ENCODE measurements at places on chromosomes 5 and 9.

DNA sequence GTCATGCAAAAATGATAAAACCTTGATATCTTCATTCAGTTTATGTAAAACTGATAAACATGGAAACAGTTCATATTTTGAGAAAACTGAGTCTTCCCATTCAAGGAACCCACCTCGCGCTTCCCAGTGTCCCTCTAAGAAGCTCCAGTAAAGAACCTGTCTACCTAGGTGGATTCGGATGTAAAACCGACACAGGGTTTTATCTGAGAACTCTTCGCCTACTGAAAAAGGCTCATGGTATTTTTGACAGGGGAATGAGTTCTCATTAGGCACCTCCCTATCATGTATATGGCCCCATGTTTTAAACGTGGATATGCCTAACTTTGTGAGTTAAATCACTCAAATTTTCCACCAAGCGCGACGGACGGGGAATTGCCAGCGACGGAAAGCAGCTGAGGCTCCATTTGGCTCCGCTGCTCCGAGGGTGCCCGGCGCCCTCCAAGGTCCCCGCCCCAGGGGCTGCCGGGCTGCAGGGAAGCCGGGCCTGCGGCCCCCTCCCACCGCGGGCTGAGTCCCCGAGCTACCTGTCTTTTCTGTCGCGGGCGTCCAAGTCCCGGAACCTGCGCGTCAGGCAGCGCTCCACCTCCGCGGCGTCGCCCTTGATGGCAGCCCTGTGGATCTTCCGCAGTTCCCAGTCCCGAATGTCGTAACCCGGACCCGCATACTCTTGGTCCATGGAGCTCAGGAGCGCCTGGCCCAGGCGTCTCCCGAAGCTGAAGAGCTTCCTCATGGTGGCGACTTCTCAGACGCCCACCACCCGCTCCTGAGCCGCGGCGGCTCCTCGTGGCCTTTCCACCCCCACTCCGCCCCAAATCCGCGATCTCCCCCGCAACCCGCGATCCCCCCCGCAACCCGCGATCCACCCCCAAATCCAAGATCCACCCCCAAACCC, 594 bp downstream of the ANKRD18A start:
- DNase-seq, result peak; percentile 61

GRCh38 chr5:14753292-14753691, 88.8 kb downstream of the OTULIN start:
- DNase-seq, result no peak

- DNase-seq, result no peak
Observed at GRCh38 chr5:176734756-176735342, 75.5 kb upstream of the UNC5A start.

DNA sequence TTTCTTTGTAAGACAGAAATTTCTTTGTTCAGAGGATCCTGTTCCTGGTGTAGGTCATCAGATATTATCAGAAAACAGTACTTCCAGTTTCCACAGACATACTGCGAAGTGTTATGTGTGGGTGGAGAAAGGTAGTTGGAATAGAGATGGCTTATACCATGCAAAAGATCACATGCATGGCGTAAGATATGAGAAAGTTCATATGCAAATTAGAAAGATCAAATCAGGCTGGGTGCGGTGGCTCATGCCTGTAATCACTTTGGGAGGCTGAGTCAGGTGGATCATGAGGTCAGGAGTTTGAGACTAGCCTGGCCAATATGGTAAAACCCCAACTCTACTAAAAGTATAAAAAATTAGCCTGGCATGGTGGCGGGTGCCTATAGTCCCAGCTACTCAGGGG, 65.2 kb upstream of the GLIS3 start:
- DNase-seq, result no peak

DNA sequence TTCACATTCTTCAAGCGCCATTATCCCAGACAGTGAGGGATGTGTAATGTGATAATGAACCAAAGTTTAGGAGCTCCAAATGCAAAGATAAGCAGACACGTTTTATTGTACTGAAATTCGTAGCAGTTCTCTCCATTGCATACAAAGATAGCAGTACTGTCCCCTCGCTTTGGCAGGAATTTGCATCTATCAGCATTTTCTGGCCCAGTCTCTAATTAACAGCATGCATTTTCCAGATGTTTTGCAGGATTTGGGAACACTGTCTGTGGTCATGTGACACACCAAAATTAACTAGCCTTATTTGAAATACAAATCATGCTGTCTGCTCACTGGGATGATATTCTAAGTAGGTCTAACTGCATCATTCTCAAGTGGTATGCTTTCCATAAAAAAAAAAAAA, 235.9 kb upstream of the TRPM3 start:
- DNase-seq, result no peak

GRCh38 chr9:34744295-34745221, 34.6 kb upstream of the CCL21 start:
- DNase-seq, result no peak

- no peak for DNase-seq
Observed at GRCh38 chr5:71955723-71956122, 151.6 kb upstream of the MAP1B start.

- no peak for DNase-seq
Observed at GRCh38 chr9:114286146-114286679, 36.7 kb upstream of the ORM1 start.

GRCh38 chr5:31854181-31855133, 215.5 kb downstream of the PDZD2 start:
- no peak for DNase-seq

DNA sequence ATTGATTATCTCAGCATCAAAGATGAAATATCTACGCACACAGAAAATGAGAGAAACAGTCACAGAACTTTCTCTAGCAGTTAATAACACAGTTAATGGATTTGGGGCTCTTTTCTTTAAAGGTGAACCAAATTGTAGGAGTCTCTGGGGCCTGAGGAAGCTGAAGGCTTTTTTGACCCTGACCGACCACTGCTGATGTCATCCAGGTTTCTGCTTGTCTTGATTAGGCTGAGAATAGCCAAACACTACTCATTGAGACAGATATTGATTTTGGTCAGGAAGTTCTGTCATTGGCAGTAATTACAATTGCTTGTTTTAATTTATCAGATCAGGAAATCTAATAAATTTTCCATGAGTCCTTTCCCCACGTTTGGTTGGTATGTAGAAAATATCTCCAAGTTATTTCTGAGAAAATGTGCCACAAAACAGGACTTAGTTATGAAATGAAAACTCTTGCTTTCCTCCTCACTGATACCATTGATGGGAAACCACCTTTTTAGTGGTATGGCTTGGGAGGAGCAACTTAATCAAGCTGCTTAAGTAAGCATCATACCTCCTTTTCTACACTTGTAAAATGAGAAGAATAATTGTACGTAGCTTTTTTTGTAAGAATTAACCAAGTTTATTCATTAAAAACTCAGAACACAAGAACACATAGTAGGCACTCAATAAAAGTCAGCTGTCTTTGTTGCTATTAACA, 19.7 kb downstream of the CARTPT start:
- no peak for DNase-seq

DNA sequence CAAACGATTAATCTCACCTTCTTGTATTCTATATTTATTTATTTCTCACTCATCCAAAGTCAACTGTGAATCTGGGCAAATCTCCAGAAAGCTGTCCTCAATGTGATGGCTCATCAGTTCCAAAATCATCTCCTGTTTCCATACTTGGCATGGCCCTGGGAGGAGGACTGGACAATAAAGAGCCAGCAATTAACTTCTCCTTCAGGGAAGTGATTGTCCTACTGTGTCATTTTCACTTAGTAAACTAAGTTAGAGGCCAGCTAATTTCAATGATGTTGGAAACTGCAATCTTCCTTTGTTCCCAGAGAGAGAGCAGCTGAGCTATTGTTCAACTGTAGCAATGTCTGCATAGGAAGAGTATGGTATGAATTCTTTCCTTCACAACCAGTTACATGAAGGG, 17.5 kb downstream of the CDH12 start:
- no peak for DNase-seq

DNA sequence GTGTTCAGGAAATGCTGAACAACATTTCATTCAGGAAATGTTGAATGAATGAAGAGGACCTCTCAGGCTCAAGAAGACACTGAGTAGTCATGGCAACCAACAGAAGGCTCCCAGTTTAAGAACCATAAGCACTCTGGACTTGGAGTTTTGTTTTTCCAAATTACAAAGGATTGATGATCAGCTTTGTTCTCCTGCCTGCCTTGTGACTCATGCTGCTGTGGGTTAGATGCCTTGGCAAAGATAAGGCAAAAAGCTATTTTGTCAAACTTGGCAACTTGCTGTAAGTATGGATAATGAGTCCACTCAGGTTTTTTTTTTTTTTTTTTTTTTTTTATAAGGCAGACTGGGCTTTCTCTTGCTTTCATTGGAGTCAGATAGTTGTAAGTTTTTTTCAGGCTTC, 365.0 kb downstream of the TMEM232 start:
- no peak for DNase-seq

- DNase-seq, result peak; percentile 76
Observed at GRCh38 chr5:76402251-76402885, 717 bp upstream of the IQGAP2 start.

DNA sequence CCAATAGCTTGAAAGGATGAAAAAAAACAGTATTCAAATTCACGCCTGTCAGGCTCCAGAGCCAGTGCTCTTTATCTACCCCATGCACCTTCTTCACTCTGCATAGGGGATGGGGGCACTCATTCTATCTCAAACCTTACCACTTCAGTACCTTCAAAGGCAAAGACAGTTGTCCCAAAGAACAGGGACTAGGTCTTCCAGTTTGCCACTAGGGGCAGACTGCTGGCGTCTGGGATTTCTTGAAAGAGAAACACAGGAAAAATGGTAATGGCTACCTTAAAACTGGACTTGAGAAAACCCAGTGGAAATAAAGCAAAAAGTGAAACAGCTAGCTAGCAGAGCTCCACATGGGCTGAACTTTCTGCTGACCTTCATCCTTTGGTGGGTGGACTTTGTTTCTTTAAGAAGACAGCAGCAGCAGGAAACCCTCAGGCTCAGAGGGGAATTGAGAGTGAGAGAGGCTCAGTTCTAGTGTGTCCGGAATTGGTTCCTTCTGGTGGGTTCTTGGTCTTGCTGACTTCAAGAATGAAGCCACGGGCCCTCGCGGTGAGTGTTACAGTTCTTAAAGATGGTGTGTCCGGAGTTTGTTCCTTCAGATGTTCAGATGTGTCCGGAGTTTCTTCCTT, 41.0 kb upstream of the SLC36A1 start:
- DNase-seq, result no peak

DNA sequence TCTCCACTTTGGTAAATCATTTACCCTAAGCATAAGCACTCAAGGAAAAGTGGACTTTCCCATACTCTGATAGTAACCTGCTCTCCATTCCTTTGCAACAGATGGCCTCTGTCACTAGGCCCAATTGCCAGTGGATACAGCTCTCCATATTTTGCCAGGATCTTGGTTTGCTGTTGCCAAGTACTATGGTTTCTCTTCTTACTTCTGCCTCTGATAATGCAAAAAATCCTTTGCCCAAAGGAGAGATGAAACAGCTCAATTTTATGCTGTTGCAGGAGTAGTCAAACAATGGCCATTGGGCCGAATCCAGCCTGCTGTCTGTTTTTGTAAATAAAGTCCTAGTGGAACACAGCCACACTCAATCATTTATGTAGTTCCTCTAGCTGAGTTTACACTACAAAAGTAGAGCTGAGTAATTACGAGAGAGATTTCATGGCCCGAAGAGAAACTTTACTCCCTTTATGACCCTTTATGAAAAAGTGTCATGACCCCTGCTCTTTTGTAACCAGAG, 92.5 kb downstream of the HTR4 start:
- DNase-seq, result no peak

- no peak for DNase-seq
Observed at GRCh38 chr9:76465442-76466298, 6.7 kb downstream of the GCNT1 start.

GRCh38 chr5:109062664-109063063, 315.0 kb downstream of the FER start:
- DNase-seq, result no peak

- no peak for DNase-seq
Observed at GRCh38 chr9:131072107-131072870, 24.0 kb upstream of the AIF1L start.

DNA sequence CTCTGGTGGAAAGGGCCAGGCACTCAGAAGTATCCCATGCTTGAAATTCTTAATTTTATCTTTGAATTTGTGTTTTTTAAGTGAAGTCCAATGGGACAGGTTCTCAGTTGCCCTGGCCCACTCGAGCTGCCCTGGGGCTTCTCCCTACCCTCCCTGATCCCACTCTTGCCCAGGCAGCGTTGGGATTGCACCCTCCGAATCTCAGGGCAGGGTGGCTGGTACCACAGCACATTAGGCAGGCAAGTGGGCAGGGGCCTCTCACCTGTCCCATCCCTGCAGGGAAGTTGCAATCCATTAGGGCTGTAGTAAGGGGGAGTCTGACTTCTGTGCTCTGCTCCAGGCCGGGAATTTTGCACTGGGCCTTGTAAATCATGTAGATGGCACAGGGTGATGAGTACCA, 2.7 kb downstream of the RUFY1 start:
- no peak for DNase-seq

DNA sequence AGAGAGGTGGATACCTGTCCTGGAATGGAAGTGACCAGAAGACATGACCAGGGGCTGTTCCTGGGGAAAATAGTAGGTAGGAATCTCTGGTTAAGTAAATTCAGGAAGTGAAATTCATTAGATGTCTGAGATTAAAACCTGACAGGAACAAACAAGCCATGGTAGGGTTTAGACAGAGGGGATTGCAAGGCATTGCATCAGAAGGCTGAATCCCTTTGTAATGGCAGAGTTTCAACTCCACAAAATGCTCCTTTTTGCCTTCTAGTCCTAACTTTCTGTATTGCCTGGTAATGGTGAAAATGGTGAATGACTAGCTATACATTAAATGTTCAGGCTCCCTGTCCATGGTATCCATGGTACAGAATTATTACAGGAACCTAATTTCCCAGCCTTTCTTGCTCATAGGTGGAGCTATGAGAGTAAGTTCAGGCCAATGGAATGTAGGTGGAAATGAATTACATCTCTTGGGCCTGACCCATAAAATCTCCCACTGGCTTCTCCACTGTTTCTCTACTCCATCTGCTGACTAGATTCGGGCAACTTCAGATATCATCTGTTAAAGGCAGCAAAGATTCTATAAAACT, 113.4 kb upstream of the CNTLN start:
- DNase-seq, result no peak

- DNase-seq, result no peak
Observed at GRCh38 chr5:54702470-54702869, 184.9 kb downstream of the SNX18 start.

GRCh38 chr5:66573733-66574132, 22.5 kb upstream of the MAST4 start:
- DNase-seq, result no peak

DNA sequence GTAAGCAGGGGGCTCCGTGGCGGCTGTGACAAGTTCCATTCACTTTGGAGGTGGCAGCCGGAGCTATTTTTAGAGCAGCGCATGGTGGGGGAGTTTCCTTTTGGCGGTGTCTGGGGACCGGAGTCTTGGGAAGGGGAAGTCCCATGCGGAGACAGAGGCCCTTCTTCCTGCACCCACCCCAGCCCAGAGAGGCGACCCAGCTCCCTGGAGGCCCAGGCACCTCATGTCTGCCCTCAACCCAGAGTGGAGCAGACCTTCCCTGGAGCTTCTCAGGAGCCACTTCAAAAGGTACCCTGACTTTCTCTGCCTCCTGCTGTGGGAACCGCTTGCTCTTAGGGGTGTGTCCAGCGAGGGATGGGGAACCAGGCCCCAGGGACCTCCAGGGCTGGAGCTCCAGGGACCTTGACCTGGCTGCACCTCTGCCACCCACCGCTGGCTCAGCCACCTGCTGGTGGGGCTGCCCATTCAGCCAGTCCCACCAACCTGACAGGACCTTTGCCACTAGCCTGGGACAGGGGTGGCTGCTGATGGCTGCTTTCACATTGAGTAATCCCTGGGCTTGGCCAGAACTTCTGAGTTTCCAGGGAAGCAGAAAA, 34.1 kb downstream of the NEK6 start:
- DNase-seq, result peak; percentile 10

- DNase-seq, result no peak
Observed at GRCh38 chr5:61637566-61637965, 305.5 kb downstream of the ZSWIM6 start.

Measured in stimulated activated CD4-positive, alpha-beta T cell treated with anti-CD3 and anti-CD28 coated beads, Interleukin-4, amount 100 ng/mL, for 4 hours (primary cell).